ENCODE measurements at places on chromosomes 5 and 9.

- peak; percentile 9 for DNase-seq
Measured at GRCh38 chr9:35649431-35650340, 1.0 kb downstream of the SIT1 start.

DNA sequence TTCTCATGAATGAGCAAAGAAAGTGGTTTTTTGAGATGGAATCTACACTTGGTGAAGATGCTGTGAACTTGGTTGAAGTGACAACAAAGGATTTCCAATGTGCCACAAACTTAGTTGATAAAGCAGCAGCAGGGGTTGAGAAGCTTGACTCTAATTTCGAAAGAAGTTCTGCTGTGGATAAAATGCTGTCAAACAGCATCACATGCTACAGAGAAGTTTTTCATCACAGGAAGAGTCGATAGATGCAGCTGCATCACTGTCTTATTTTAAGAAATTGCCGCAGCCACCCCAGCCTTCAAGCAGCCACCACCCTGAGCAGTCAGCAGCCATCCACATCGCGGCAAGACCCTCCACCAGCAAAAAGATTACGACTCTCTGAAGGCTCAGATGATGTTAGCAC is 78.6 kb downstream of the TRIO start:
- DNase-seq, result no peak

DNA sequence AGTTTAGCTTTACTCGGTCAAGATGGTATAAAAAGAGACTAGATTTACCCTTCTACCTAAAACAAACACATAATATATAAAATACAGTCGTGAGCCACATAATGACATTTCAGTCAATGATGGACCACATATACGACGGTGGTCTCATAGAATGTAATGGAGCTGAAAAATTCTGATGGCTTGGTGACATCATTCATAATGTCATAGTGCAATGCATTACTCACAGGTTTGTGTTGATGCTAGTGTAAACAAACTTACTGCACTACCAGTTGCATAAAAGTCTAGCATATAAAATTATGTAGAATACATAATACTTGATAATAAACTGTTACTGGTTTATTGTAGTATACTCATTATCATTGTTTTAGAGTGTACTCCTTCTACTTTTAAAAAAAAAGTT is 115.9 kb upstream of the GDNF start:
- no peak for DNase-seq

DNA sequence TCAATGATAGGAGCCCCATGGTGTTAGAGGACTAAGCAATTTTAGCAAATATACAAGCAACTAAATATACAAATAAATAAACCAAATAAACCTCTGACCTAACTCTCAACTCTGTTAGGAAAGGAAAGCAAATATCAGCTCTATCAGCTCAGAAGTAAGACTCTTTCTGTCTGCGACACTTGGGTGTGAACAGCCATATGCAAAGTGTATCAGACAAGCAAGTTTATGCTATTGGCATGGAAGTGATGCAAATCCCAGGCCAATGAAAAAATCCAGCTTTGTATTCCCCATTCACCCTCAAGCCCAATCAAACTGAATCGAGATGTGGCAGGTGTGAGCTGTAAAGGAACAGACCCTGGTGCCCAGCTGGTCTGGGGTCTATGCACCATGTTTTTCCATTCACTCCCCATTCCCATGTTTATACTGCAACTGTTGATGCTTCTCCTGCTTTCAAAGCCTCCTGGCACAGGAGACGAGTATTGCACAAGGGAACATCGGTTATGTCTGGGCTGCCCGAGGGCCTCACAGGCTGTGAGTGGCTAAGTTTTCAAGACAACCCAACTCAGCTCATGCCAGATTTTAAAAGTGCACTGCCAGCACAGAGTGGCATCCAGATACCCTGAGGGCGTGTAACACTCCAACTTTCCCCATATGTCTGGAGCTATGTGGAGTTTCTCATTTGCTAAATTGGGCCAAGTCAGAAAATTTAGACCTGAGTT is 73.1 kb downstream of the FEM1C start:
- DNase-seq, result no peak

- no peak for DNase-seq
Measured at GRCh38 chr9:137437691-137438590, 3.2 kb downstream of the ENTPD8 start.

- no peak for DNase-seq
Measured at GRCh38 chr5:168311061-168311566, 19.7 kb downstream of the WWC1 start.

DNA sequence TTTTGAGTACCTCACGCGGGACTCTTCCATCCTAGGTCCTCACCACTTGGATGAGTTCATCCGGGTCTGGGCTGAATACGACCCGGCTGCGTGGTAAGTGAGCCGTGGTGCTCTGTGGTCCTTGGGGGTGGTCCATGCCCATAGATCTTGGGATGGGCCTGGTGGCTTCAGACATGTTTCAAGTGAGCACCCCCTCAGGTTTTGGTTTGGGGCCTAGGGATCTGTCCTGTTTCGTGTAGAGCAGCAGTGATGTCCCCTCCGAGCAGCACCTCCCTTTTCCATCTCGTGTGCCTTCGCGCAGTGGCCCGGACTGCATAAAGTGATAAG is 218.9 kb downstream of the CACNA1B start:
- no peak for DNase-seq

- DNase-seq, result no peak
Measured at GRCh38 chr9:37238122-37238521, 117.7 kb downstream of the ZCCHC7 start.

GRCh38 chr9:137034039-137034708 is 2.3 kb upstream of the FUT7 start:
- no peak for DNase-seq

DNA sequence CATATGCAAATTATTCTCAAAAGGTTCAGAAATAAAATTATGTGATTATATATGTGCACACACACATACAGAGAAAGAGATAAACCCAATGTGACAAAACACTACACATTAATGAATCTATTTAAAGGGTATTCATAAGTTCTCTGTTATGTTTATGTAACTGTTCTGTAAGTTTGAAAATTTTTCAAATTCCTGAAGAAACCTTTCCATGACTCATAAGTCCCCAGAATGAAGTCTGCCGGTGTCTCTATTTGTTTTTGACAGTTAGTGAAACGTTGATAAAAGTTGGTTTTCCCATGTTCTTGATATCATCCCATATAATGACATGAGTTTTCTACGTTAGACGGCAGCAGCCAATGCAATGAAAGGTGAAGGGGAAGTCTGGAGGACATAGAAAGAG is 199.5 kb upstream of the PUM3 start:
- no peak for DNase-seq

GRCh38 chr5:100444961-100445360 is 90.2 kb upstream of the FAM174A start:
- no peak for DNase-seq

GRCh38 chr9:73579823-73580222 is 428.2 kb downstream of the ANXA1 start:
- no peak for DNase-seq

GRCh38 chr9:31733166-31733565 is 651.3 kb upstream of the ACO1 start:
- no peak for DNase-seq

- DNase-seq, result peak; percentile 21
Measured at GRCh38 chr5:149639737-149640136, 58.4 kb downstream of the ARHGEF37 start.

DNA sequence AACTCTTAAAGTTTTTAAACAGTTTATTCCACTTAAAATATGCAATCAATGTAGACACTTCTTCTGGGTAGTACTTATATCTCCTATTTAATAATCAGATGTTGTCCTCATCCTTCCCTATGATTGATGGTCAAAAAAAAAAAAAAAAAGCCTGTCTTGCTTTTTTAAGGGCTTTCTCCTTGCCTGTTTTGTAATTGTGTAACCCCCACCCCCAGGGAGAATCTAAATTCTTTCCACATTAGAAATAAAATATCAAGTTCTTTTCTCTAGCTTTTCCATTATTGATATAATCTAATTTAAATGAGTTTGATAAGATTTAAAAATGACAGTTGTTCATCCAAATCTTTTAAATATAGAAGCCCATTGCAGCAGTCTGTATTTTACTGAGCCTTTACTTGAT is 119.7 kb downstream of the CHSY3 start:
- no peak for DNase-seq

DNA sequence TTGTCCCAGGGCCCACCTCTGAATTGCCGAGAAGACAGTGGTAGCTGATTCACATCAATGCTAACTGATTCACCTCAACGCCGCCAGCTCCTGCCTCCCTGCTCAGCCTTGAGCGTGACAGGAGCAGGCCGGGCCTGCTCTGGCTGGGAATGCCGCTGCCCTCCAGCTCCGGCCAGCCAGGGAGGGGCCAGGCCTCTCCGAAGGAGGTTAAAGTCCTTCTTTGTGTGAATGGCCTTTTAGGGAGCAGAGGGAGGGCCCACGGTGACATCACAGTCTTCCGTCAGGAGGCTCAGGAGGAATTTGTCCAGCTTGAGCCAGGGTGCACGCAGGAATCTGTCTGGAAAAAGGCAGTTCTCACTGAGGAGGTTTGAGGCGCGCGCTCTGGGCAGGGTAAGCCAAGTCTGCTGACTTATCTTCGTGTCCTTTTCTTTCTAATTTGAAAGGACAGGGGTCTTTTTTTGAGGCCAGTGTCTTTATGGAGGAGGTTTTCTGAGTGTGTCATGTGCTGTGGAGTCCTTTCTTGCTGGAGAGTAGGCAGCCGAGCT is 82.7 kb downstream of the C9orf152 start:
- DNase-seq, result peak; percentile 41

- no peak for DNase-seq
Measured at GRCh38 chr5:41966401-41967105, 41.5 kb downstream of the FBXO4 start.

GRCh38 chr9:17875886-17876285 is 297.0 kb downstream of the SH3GL2 start:
- DNase-seq, result no peak

- DNase-seq, result no peak
Measured at GRCh38 chr5:174589599-174589998, 134.8 kb upstream of the MSX2 start.

DNA sequence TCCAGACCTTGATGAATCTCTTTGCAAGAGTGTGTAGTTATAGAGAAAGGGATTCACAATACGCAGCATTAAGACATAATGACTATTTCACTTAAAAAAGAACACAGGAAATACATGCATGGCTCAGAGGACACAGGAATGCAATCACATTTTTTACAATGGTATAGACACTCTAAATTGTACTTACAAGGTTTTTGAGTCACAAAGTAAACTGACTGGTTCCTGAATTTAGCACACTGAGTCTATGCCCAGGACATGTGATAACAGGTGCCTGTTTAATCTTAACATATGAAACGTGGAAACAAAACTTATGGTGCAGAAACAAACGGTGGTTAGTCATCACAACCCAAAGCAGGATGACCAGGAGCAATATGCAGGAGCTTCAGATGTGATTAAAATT is 6.7 kb downstream of the EPB41L4A start:
- no peak for DNase-seq

Measured in C1 segment of cervical spinal cord (tissue), 14 donors.